Immature natural killer cell (primary cell): ENCODE measurements at places on chromosomes 1 and 21. TPM values are rescaled to one million over a fixed set of nuclear protein-coding genes. Genes with fewer than 3 reads are reported as not detected.

DNA sequence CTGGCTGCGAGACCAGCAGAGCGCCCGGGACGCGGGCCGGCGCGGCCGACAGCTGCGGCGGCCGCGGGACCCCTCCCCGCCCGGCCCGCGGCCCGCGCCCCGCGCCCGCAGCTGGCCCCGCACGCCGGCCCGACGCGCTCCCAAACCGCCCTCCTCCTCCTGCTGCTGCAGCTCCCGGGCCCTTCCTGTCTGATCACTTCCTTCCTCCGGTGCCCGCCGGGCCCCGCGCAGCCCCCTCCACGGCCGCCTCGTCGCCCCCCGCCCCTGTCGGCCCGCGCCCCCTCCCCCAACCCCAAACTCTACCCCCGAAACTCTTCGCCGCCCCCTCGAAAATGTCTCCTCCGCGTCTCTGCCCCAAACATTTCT lies 594 bp downstream of the LUZP1 start:
- no peak for DNase-seq

DNA sequence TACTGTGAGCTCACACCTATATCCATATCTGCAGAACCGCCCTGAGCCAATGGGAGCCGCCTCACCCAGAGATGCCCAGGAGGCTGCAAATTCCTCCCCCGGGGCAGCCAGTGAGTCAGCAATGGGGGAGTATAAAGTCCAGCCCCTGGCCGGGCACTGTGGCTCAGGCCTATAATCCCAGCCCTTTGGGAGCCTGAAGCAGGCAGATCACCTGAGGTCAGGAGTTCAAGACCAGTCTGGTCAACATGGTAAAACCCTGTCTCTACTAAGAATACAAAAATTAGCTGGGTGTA lies 5.0 kb upstream of the CLCNKB start:
- no peak for DNase-seq

DNA sequence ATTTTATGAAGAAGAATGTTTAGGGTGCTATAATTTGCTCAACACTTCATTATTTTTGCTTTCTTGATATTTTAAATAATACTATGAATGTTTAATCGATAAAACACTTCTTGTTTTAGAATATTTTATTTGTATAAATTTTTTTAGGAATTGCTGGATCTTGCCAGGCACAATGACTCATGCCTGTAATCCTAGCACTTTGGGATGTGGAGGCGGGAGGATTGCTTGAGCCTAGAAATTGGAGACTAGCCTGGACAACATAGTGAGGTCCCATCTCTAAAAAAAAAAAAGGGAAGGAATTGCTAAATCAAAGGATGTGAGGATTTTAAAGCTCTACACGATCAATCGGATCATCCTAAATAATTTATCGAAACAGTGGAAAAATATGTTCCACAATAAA lies 17.6 kb downstream of the RNF11 start:
- no peak for DNase-seq

- DNase-seq: no peak
Observed at GRCh38 chr1:26412180-26412840, 1.7 kb downstream of the LIN28A start.

- no peak for DNase-seq
Observed at GRCh38 chr1:10942542-10942912, 69.9 kb upstream of the TARDBP start.

Gene KRTCAP2
- polyA plus RNA-seq: 435 TPM

Gene PRAMEF5
- polyA plus RNA-seq: not detected

- DNase-seq: no peak
Observed at GRCh38 chr1:98906809-98907208, 97.9 kb downstream of the PLPPR5 start.

GRCh38 chr1:29706936-29707335 lies 470.6 kb downstream of the PTPRU start:
- DNase-seq: no peak

DNA sequence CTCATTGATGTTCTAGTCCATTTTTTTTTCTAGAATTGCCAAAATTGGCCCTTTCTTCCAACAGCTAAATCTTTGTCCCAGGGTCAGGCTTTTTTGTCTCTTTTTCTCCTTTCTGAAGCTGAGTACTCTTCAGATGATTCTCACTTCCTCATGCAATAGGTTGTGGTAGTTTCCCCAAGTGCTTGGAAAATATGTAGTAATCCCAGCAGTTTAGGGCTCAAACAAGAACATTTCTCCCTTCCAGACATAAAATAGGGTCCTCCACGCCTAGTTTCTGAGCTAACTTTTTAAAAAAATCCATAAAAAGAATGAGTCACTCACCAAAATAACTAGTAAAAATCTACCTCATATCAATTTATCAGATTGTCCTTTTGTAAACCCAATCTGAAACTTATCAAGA lies 10.0 kb upstream of the MCOLN3 start:
- no peak for DNase-seq

Gene NIT1
- 21.9 TPM for polyA plus RNA-seq

GRCh38 chr1:88646476-88647248 lies 37.4 kb upstream of the PKN2 start:
- DNase-seq: no peak

Gene KCNE2
- not detected for polyA plus RNA-seq

- DNase-seq: no peak
Observed at GRCh38 chr1:247295274-247295684, 36.4 kb downstream of the ZNF496 start.

Gene OXCT2
- polyA plus RNA-seq: 0.24 TPM

Gene IFNGR2
- polyA plus RNA-seq: 0.35 TPM
